ENCODE measurements at places on chromosomes 1 and 21.
A peak's percentile ranks its signal among the peaks of the same experiment; 100 is the strongest.

GRCh38 chr1:32199717-32200072 is 700 bp upstream of the CCDC28B start:
- no peak for DNase-seq

GRCh38 chr1:217052196-217052595 is 329.0 kb upstream of the ESRRG start:
- DNase-seq, result no peak

GRCh38 chr1:170494369-170494768 is 37.6 kb upstream of the GORAB start:
- no peak for DNase-seq

- no peak for DNase-seq
Observed at GRCh38 chr1:211610779-211611556, 32.0 kb upstream of the SLC30A1 start.

DNA sequence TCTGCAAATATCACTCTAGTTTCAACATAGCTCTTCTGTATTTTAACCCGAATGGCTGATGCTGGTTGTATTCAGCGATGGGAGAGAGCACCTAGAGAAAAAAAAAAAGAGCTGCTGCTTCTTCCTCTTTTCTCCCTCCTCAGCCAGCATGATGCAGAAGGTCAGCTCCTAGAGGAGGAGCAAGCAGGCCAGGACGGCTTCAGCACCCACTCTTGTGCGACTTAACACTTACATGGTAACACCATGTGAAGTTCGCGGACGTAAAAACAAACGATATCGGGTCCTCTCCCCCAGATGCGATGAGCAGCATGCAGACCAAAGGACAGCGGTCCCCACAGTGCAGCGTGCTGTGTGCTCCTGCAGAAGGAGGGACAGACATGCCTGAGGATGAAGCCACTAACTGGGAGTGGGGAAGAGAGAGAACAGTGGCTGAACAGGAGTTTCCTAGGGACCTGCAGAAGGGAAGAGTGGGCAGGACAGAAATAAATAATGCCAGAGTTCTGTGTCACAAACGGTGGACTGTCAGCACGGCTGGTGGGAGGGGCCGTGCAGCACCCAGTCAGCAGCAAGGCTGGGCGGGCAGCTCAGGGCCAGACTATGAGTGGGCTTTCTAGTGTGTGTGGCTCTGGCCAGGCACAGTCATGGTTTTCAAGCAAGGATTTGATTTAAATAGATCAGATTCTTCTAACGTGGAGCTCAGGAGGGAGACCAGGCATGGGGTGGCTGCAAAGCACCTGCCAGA is 11.4 kb upstream of the B3GALT5 start:
- DNase-seq, result no peak

DNA sequence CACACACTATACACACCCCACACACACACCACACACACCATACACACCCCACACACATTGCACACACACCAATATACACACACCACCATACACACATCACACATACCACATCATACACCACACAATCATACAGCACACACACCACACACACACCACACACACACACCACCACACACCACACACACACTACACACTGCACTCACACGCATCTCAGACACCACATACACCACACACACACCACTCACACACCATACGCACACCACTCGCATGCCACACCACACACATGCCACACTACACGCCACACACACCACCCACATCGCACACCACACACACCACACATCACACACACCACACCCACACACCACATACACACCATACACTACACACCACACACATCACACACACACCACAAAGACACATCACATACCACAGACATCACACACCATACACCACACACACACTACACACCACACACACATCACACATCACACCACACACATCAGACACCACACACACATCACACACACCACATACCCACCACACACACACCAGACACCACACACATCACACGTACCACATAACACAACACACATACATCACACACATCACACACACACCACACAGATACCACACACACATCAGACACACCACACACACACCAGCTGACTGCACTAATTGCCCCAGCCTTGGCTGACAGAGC is 54.6 kb downstream of the HSF2BP start:
- DNase-seq, result no peak

DNA sequence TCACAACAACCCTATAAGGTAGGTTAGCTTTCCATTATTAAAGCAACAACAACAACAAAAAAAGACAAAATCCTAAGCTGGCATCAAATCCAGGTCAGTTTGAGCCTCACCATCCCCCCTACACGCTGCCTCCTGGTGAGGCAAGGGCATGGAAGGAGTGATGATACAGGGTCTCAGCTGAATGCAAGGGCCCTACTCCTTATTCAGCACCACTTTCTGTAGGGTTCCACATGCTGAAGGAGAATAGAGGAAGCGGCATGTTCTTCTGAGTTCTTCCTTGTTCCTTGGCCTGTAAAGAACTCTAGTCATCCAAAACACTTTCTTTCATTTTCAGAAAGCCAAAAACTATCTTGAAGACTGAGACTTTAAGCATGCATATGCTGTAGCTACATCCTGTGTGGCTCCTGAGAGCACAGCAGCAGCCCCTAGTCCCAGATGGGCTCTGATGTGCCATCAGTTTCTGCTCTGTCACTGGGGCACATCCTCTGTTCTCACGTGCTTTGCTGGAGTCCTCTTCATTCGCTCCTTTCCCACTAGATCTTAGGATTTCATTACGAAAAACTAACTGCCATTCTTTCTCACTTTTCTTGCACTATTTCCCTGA is 6.2 kb downstream of the ILDR2 start:
- DNase-seq, result no peak

DNA sequence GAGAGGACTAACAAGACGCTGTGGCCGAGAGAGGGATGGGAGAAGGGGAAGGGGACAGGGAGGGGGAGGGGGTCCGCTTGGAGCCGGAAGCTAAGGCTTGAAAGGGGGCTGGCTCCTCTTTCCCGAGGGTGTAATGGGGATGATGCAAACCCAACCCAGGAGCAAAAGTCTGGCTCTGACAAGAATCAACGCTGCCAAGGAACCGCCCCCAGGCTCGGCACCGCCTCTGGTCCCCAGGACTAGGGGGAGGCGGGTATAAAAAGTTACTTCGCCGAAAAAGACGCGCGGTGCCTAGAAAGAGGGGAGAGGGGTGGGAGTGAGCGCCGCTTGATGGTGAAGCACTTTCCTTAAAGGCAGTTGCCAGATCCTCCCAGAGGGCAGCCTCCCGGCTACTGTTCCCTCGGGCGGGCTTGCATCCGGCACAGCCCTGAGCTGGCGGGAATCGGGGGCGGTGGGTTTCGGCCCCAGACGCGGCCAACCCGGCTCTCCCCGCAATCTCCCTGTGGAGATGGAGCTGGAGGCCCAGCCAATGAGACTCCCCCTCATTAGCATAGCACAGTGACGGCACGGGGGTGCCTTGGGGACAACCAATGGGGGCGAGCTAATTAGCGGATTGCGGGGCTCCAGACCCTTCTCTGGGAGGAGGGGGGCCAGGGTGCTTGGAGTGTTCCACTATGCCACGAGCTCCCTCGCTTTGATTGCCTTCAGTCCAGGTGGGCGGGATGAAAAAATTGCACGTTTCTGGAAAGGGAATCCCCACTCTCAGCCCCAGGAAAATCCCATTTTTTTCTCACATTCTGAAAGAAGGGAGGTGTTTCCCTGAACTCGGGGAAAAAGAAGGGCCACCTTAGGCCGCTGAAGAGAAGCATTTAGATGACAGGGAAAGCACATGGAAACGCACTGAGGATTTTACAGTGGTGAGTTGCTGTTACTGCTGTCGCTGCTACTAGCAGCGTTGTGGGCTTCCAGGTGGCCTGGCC is at the start of gene KCNT2:
Gene KCNT2 (minus strand): TSS at position 51 of the 980 bp plus-strand sequence. CDS start 131 bp downstream, outside the sequence.
- no peak for DNase-seq

DNA sequence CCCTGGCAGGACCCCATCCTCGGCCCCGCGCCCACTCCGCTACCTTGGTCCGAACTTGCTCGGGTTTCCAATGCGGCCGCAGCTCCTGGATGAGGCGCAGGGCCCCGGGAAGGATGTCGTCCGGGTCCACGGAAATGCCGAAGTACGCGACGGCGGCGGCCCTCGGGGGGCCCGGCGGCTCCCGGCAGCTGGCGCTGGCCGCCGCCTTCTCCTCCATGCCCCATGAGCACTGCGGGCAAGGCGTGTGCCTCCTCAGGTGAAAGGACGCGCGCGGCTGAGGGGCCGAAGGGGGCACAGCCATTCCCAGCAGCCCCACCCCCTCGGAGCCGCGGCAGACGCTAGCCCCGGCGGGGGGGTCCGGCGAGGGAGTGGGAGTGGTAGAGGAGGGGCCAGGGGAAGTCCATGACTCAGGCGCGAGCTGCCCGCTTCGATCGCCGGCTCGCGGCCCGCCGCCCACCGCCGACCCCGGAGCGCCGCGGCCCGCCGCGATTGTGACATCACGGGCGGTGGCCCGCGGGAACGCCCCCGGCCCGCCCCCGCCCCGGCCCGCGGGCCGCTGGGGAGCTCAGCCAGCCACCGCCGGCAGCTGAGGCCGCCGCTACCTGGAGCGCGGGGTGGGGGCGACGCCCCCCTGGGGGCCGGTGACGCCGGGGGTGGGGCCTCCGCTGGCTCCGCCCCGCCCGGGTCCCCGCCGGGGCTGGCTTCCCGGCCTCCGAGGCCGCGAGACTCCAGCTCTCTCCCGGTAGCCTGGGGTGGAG is at the start of gene ETNK2:
Gene ETNK2 (minus strand): TSS at position 493 of the 758 bp plus-strand sequence. CDS start 192 bp downstream, at position 301.
- DNase-seq, result no peak

DNA sequence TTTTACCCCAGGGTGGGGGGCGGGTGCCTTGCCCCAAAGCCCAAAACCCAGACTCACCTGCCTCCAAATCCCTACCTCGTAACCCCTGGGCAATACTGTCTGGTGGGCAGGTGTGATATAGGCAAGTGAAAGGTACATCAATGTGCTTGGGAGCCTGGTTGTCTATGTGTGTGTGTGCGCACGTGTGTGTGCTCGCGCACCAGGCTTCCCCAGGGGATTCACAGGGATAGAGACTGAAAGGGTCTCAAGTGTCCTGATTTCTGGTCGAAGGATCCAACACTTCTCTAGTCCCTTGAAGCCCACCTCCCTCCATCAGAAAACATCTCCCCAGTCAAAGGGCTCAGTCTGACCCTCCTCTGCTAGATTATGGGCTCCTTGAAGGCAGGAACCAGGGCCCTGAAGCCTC is 28.9 kb upstream of the EPB41 start:
- no peak for DNase-seq

- no peak for DNase-seq
Observed at GRCh38 chr1:97378596-97378995, 542.2 kb downstream of the DPYD start.

DNA sequence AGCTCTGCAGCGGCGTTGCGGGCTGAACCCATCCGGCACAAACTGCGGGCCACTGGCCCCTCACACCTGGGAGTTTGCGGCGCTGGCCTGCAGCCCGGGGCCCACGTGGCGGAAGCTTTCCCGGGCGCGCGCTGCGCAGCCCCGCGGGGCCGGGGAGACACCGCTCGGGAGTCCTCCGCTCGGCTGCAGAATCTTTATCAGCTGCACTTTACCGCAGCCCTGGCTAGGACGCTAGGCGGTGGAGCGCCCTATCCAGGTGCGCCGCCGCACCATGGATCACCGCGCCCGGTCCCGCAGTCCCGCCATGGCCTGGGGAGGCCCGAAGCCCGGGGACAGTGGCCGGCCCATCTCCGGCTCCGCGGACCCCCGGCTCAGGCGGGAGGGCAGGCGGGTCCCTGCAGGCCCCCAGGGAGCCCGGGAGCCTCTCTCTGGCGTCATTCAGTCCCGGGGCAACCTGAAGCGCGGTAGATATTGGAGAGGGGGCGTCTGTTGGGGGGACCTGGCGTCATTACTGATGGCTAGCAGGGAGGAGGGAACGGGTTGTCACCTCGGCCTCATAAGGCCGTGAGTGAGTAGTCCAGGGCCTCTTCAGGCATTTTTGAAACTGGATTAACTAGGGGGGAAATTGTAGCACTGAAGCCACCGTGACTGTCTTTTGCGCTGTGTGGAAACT is 5.7 kb upstream of the OLIG2 start:
- DNase-seq, result no peak

- DNase-seq, result no peak
Observed at GRCh38 chr21:15355066-15355465, 290.3 kb upstream of the NRIP1 start.

GRCh38 chr1:216457356-216457755 is 34.1 kb upstream of the USH2A start:
- no peak for DNase-seq

- no peak for DNase-seq
Observed at GRCh38 chr1:156064615-156065014, 3.7 kb downstream of the RAB25 start.

- DNase-seq, result no peak
Observed at GRCh38 chr1:52032124-52032784, 1.4 kb downstream of the KTI12 start.

- DNase-seq, result no peak
Observed at GRCh38 chr21:16395285-16395684, 665.5 kb downstream of the USP25 start.

DNA sequence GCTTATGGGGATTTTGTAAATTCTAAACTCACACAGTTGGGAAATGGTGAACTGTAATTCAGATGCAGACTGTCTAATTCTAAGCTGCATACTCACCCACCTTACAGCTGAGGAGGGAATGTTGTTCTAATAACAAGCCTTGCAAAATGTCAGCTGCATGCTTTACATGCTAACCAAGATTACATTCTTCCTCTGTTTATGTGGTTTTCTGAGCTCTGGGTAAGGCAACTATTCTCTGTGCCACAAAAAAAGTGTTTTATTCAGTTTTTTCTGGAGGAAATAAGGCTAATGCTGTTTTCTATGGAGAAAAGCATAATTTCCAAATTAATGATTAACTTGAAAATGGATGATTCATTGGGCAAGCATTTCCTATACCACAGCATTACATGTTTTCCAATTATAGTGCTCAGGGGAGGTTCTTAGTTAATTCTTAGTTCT is 64.9 kb downstream of the RGS13 start:
- DNase-seq, result peak; percentile 90

Data from AG04449 (cell line).